Peyer's patch (tissue), 4 donors: ENCODE measurements at places on chromosomes 1 and 21. TPM values are rescaled to one million over a fixed set of nuclear protein-coding genes. Genes with fewer than 3 reads are reported as not detected.

- no peak overlapping the region for H3K27ac ChIP-seq
- H3K27me3 ChIP-seq = no peaks in the 10 kb centered on the region
- H3K4me1 ChIP-seq = no peaks in the 10 kb centered on the region
- no peak for DNase-seq
Measured at GRCh38 chr1:89169166-89169565, 6.6 kb downstream of the GBP7 start.

DNA sequence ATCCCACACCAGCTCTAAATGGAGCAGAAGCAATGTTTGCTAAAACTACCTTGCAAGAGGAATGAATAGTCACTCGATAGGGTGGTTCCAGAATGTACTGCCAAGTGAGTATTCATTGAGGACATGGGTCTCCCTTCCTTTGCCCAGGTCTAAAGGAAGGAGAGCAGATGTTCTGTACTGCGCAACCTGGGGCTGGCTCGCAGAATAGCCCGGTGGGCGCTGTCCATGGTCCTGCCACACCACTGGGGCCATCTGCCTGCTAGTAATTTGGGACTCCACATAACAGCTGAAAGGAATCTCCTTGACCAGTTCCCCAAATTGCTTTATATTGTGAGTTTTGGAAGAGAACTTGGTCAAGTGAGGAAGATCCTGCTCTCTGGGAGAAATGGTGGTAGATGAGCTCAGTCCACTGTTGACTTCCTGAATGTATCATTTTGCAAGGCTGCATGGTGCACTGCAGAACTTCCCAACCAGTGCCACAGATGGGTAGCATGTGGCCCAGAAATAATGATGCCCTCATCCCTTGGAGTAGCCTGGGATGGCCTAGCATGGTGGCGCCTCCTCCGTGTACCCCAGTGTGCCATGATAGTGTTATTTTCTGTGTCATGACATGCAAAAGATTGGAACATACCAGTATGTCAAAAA is 5.7 kb downstream of the SLC6A17 start:
- no peak for DNase-seq
- H3K27me3 ChIP-seq = no peaks in the 10 kb centered on the region
- H3K36me3 ChIP-seq = no peaks in the 10 kb centered on the region
- no peak overlapping the region for H3K27ac ChIP-seq

The HES3 gene
- not detected for total RNA-seq

GRCh38 chr21:42012344-42012743 is 2.2 kb upstream of the ZBTB21 start:
- DNase-seq = peak; percentile 11
- H3K27me3 ChIP-seq = no peaks in the 10 kb centered on the region
- H3K4me3 ChIP-seq = no peak overlapping the region
- no peaks in the 10 kb centered on the region for H3K36me3 ChIP-seq
- H3K27ac ChIP-seq = no peak overlapping the region

- no peaks in the 10 kb centered on the region for H3K36me3 ChIP-seq
- H3K4me1 ChIP-seq = no peaks in the 10 kb centered on the region
- no peak overlapping the region for H3K4me3 ChIP-seq
- DNase-seq = no peak
- H3K27ac ChIP-seq = no peak overlapping the region
- H3K27me3 ChIP-seq = no peaks in the 10 kb centered on the region
Measured at GRCh38 chr1:154913273-154913672, 23.2 kb downstream of the PMVK start.

DNA sequence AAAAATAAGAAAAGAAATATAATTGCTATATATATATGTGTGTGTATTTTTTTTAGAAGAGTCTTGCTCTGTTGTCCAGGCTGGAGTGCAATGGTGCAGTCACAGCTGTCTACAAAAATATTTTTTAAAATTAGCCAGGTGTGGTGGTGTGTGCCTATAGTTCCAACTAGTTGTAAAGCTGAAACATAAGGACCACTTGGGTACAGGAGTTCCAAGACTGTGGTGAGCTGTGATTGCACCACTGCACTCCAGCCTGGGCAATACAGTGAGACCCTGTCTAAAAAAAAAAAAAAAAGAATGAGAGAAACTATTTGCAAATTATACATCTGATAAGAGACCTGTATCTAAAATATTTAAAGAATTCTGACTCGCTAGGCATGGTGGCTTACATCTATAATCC is 42.0 kb downstream of the BMP8A start:
- no peak overlapping the region for H3K4me3 ChIP-seq
- H3K27ac ChIP-seq = no peak overlapping the region
- DNase-seq = no peak
- peaks cover 49% of the 10 kb centered on the region for H3K36me3 ChIP-seq
- no peaks in the 10 kb centered on the region for H3K27me3 ChIP-seq

- peak; percentile 35 for DNase-seq
- H3K27ac ChIP-seq = no peak overlapping the region
- H3K36me3 ChIP-seq = no peaks in the 10 kb centered on the region
- no peaks in the 10 kb centered on the region for H3K27me3 ChIP-seq
- no peak overlapping the region for H3K4me3 ChIP-seq
Measured at GRCh38 chr1:225919906-225920305, 4.1 kb downstream of the PYCR2 start.

GRCh38 chr1:21254335-21254951 is 35.8 kb downstream of the ECE1 start:
- no peaks in the 10 kb centered on the region for H3K27me3 ChIP-seq
- no peaks in the 10 kb centered on the region for H3K36me3 ChIP-seq
- H3K4me1 ChIP-seq = peaks cover 4% of the 10 kb centered on the region
- DNase-seq = no peak

- no peak overlapping the region for H3K4me3 ChIP-seq
- H3K27ac ChIP-seq = no peak overlapping the region
- no peaks in the 10 kb centered on the region for H3K36me3 ChIP-seq
Measured at GRCh38 chr1:107105914-107106313, 34.9 kb upstream of the NTNG1 start.

DNA sequence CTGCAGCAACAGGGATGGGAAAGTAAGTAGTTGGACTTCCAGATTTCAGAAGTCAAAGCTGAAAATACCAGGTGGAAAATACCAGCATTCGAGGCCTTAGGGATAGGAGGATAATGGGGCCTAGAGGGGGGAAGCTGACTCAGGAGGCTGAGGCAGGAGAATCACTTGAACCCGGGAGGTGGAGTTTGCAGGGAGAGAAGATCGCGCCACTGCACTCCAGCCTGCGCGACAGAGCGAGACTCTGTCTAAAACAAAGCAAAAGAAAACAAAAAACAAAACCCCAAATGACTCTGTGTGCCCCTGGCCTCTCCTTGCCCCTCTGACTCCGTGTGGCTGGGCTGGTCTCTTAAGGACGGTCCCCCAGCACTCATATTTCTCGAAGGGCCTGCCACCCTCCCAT is 3.4 kb downstream of the SH2D2A start:
- DNase-seq = no peak
- H3K27me3 ChIP-seq = no peaks in the 10 kb centered on the region
- H3K36me3 ChIP-seq = no peaks in the 10 kb centered on the region
- peak overlapping the region; percentile 48 for H3K4me3 ChIP-seq
- H3K27ac ChIP-seq = peak overlapping the region; percentile 73

DNA sequence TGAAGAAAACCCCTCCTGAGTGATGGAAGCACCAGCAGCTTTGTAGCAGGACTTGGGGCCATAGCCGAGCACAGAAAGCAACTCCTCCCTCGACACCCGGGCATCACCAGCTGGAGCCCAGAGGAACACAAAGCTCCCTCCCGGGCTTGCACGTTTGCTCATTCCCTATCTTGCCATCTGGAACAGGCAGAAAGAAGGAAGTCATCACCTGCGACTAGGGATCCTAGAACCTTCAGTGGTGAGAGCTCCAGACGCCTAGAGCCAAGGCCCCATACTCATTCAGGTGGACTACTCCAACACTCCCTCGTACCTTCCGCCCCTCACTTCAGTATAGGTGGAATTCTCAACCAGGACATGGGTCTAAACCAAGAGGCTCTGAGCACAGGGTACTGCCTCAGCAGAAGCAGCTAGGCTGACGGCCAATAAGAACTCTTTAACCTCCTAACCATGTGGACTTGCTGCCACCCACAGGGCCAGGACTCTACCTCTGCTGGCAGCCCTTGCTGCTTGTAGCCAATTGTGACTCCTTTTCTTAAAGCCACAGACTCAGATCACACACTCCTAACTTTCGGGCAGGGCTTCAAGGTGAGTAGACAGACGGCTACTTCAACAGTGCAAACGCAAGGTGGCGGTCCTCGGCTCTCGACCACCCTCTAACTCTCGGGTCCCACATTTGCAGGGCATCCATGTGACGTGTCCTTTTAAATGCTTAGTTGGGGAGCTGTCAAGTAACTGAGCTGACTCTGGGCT is 65.4 kb downstream of the NPHP4 start:
- H3K27ac ChIP-seq = no peak overlapping the region
- no peak overlapping the region for H3K4me3 ChIP-seq
- no peak for DNase-seq
- H3K36me3 ChIP-seq = no peaks in the 10 kb centered on the region
- no peaks in the 10 kb centered on the region for H3K4me1 ChIP-seq

GRCh38 chr1:167312871-167313270 is 92.2 kb downstream of the POU2F1 start:
- DNase-seq = no peak
- no peak overlapping the region for H3K4me3 ChIP-seq
- no peak overlapping the region for H3K27ac ChIP-seq
- no peaks in the 10 kb centered on the region for H3K36me3 ChIP-seq
- H3K27me3 ChIP-seq = no peaks in the 10 kb centered on the region
- H3K4me1 ChIP-seq = no peaks in the 10 kb centered on the region

DNA sequence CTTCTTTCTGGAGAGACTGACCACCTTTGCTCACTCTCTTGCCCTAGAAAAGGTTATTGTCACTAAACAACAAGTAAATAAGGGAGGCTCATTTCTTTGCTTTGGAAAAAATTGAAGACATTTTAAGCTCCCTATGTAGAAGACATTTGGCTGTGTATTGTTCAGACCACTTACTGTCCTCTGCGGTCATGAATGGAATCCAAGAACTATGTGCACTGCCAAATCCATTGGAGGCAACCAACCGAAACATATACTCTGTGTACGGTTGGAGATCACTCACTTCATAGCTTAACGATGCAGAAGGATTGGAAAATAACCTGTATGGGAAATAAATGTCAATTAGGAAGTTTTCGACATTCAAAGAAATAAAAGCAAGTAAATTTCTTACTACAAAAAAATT is 332.8 kb downstream of the KCTD3 start:
- no peaks in the 10 kb centered on the region for H3K4me1 ChIP-seq
- no peak overlapping the region for H3K4me3 ChIP-seq
- H3K27me3 ChIP-seq = no peaks in the 10 kb centered on the region
- H3K36me3 ChIP-seq = no peaks in the 10 kb centered on the region

DNA sequence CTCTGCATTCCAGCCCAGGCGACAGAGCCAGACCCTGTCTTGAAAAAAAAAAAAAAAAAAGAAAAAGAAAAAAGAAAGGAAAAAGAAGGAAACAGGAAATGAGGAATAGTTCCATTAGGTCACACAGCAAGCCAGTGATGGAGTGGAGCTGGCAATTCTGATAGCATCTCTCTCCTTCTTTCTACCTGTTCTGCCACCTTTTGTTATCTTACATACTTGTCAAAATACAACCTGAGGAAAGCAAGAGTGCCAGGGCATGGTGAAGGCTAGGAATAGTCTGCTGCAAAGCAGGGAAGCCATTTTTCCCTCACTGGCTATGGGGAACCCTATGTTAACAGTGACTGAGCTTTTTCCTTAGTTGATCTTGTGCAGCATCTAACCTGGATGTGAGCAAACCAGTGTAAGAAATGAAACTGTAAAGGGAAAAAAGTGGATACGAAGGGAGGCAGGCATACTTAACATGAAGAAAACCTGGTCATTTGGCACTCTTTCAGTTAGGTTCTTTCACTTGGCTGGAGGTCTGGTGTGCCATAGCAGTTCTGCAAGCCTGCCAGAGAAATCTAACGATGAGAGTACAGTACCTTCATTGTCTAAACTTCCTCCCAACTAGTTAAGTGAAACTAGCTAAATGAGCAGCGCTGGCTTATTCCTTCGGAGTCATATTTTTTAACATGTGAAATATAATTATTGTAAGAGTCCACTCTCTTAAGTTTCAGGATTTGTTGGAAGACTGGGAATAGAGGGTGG is 17.9 kb upstream of the THEM5 start:
- H3K36me3 ChIP-seq = peaks cover 18% of the 10 kb centered on the region

DNA sequence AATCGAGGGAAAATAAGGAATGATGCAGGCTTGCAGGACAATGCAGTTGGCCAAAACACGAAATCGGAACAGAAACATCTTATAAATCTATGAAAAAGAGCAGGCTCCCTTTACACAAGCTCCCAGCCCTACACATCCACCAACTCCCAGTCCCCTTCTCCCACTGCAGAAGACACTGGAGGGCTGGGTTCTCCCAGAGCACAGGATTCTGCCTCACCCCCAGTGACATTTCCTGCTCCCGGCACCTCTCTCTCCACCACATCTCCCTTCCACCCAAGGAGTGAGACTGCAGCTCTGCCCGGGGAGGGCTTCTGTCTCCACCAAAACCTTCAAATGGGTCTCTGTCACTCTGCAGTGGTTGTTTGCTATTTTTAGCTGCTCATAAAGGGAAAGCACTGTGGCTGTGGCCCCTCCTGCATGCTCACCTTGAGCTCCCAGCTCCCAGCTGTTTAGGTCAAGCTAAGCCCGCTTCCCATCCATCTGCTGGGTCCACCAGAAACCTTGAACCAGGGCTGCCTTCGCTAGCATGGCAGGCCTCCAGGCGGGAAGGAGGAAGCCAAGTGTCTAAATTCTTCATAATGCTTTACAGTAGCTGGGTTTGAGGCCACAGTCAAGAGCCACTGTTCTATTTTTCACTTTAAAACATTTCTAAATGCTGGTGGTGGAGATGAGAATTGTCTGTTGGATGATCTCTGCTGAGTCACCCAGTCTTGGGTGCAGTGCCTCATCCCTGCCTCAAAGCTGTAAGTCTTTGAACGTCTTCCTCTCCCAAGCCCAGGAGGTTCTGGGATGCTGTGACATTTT is 3.3 kb upstream of the C2CD2 start:
- no peaks in the 10 kb centered on the region for H3K4me1 ChIP-seq
- peak; percentile 39 for DNase-seq
- H3K4me3 ChIP-seq = no peak overlapping the region
- no peaks in the 10 kb centered on the region for H3K27me3 ChIP-seq

- no peaks in the 10 kb centered on the region for H3K36me3 ChIP-seq
- H3K27ac ChIP-seq = peak overlapping the region; percentile 60
- H3K4me1 ChIP-seq = no peaks in the 10 kb centered on the region
- DNase-seq = no peak
- no peak overlapping the region for H3K4me3 ChIP-seq
- no peaks in the 10 kb centered on the region for H3K27me3 ChIP-seq
Measured at GRCh38 chr21:38990424-38990794, 184.7 kb downstream of the ETS2 start.

- peaks cover 5% of the 10 kb centered on the region for H3K4me1 ChIP-seq
- H3K36me3 ChIP-seq = no peaks in the 10 kb centered on the region
Measured at GRCh38 chr1:116671072-116671760, 3.7 kb upstream of the IGSF3 start.

GRCh38 chr21:33492571-33492970 is 1.1 kb upstream of the DNAJC28 start:
- no peak overlapping the region for H3K27ac ChIP-seq
- no peaks in the 10 kb centered on the region for H3K36me3 ChIP-seq
- DNase-seq = no peak
- no peak overlapping the region for H3K4me3 ChIP-seq
- H3K27me3 ChIP-seq = no peaks in the 10 kb centered on the region

- no peak for DNase-seq
- no peak overlapping the region for H3K4me3 ChIP-seq
- H3K4me1 ChIP-seq = no peaks in the 10 kb centered on the region
- H3K27me3 ChIP-seq = no peaks in the 10 kb centered on the region
- no peak overlapping the region for H3K27ac ChIP-seq
Measured at GRCh38 chr1:167943541-167943940, 6.7 kb upstream of the MPC2 start.
